Adrenal gland (tissue), 19 donors: ENCODE measurements at places on chromosomes 11 and 22.

GRCh38 chr11:121553806-121554205 lies 101.0 kb upstream of the SORL1-AS1 start:
- DNase-seq: peak; percentile 59

DNA sequence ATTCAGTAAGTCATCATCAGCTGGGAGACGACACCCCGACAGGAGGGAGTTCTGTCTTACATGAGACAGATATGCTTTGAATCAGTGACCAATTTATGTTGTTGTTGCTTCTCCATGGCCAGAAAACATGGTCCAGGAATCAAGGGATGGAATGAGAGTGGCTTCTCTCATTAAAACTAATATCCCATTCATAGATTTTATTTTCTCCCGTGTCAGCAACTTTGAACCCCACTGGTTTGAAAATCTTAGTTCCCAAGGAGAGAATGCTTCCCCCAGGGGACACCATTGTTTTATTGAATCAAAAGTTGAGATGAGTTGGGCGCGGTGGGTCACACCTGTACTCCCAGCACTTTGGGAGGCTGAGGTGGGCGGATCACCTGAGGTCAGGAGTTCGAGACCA lies 42.8 kb downstream of the RPS6KA4 start:
- no peak for DNase-seq

DNA sequence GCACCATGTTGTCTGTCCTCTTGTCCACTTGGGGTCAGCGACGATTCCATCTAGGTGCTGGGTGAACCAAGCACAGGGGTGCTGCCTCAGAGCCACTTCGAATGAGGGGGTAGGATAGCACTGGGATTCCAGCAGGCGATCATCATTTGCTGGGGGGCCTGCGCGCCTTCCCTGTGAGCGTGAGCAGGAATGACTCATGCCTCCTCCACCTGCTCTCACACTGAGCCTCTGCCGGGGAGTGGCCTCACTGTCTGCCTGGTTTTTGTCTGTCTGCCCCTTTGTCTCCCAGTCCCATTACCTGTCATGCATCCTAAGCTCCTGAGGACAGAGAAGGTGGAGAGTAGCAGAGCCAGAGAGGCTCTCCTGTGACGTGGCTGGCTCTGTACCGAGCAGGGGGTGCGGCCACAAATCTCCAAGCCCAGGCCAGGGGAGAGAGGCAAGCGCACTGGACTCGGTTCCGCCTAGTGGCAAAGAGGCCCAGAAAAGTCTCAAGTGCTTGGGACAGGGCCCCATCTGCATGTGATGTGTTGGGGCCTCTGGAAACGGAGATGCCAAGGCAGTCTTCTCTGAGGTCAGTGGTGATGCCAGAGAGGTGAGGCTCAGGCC lies 30.8 kb downstream of the RSPH14 start:
- DNase-seq: no peak

- DNase-seq: no peak
Measured at GRCh38 chr11:7004482-7004881, 15.7 kb downstream of the ZNF214 start.

GRCh38 chr22:48596111-48596850 lies 1231.4 kb downstream of the BRD1 start:
- DNase-seq: no peak

- DNase-seq: no peak
Measured at GRCh38 chr11:115450519-115450918, 53.7 kb downstream of the CADM1 start.

GRCh38 chr11:1308743-1309497 lies 512 bp downstream of the TOLLIP start:
- DNase-seq: no peak

DNA sequence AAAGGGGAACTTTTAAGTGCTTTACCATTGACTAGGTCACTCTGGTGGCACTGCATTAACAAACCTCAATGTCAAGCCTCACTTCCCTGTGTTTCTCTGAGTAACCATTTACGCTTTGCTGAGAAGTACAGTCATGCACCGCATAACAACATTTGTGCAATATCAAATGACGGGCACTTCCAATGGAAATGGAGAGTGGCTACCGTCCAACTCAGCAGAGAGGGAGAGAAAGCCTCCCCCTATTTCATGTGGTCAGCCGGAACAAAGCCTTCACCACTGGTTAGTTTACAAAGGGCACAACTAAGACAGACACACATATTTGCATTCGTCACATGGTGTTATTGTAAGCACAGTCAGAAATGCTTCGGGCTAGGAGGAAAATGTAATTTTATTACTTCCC lies 117.3 kb downstream of the RASSF10 start:
- no peak for DNase-seq

DNA sequence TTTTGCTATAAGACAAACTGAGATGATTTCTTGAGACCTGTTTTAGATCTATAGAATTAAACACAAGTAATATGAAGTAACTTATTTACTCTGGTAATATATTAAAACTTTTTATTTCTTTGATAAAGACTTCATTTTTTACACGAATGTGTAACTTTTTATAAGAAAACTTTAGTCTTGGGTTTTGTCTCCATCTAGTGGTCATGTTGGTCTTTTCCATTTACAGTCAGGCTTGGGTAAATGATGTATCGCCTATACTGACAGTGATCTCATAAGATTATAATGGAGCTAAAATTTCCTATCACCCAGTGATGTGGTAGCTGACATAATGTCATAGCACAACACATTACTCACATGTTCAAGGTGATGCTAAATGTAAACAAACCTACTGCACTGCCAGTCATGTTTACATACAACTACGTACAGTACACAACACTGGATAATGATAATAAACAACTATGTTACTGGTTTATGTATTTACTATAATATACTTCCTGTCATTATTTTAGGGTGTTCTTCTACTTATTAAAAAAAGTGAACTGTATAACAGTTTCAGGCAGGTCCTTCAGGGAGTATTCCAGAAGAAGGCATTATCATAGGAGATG lies 7.5 kb upstream of the C11orf97 start:
- DNase-seq: no peak

DNA sequence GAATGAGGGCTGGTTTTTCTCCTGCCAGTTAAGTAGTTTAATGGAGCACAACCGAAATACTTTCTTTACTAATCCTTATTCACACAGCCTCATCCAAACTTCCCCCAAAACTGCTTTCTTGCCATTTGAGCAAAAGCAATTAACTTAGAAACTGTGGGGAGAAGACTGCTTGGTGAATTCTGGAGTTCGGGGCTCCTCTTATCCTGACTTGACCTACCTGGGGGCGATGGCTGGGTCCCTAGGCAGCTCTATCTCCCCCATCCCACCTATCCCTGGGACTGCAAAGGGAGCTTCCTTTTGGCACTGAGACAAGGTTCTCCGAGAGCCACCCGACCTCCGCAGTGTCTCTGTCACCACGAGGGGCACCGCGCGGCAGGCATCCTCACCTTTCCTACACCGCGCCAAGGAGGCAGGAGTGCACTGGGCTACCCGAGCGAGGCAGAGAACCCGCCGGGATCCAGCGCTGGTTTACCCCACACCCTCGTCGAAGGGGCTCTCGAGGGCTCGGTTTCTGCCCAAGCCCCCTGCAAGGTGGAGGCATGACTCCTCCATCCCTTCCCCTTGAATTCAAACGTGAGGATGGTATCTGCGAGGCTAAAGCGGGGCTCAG lies 759 bp downstream of the DESI1 start:
- peak; percentile 77 for DNase-seq

GRCh38 chr11:90237004-90237403 lies 14.2 kb upstream of the CHORDC1 start:
- DNase-seq: no peak

DNA sequence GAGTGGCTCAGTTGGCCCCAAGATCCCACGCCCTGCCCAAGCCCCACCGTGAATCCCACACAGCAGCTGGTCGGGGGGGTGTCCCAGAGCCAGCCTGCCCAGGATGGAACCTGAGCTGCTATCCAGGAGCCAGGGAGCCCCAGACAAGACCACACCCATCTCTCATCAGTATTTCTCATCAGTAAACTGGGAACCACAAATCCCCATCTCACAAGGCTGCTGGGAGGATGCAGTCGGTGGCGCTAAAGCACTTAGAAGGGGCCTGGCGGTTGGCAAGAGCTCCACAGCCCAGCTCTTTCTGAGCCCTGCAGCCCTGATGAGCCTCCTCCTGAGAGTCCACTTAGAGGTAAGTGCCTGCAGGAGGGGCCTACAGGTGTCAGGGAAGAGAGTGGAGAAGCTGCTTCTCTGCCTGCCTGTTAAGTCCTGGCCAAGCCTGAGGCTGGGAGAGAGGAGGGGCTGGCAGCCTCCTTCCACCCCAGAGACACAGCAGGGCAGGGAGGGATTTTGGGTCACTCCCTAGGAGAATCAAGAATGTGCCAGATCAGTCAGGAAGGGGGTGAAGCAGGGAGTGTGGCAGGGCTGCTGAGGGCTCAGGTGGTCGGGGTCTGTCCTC lies 6.1 kb downstream of the FADS3 start:
- DNase-seq: no peak

- no peak for DNase-seq
Measured at GRCh38 chr11:90849312-90849711, 626.5 kb upstream of the CHORDC1 start.

DNA sequence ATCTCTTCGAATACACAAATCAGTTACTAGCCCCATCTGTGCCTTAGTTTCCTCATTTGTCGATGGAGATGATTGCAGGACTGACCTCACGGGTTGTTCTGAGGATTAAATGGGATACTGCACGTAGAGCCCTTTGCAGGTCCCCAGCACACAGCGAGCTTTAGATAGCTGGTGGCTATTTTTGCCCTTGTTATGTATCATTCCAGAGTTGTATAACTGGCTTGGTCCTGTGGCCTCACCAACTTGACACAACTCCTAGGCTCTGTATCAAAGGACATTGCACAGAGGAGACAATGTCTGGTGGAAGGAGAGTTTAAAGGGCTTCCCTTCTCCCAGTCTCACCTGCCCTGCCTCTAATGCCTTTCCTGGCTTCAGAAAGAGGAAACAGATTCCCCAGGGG lies 22.8 kb upstream of the DGAT2 start:
- DNase-seq: no peak

GRCh38 chr11:8790968-8791367 lies 108.4 kb downstream of the RPL27A start:
- no peak for DNase-seq

GRCh38 chr11:6357222-6357621 lies 33.1 kb upstream of the SMPD1 start:
- DNase-seq: peak; percentile 53

- DNase-seq: no peak
Measured at GRCh38 chr11:119585043-119585781, 143.8 kb downstream of the NECTIN1 start.

- no peak for DNase-seq
Measured at GRCh38 chr11:62105667-62106191, 18.1 kb upstream of the INCENP start.

- no peak for DNase-seq
Measured at GRCh38 chr11:48242501-48242900, 2.4 kb upstream of the OR4X2 start.

DNA sequence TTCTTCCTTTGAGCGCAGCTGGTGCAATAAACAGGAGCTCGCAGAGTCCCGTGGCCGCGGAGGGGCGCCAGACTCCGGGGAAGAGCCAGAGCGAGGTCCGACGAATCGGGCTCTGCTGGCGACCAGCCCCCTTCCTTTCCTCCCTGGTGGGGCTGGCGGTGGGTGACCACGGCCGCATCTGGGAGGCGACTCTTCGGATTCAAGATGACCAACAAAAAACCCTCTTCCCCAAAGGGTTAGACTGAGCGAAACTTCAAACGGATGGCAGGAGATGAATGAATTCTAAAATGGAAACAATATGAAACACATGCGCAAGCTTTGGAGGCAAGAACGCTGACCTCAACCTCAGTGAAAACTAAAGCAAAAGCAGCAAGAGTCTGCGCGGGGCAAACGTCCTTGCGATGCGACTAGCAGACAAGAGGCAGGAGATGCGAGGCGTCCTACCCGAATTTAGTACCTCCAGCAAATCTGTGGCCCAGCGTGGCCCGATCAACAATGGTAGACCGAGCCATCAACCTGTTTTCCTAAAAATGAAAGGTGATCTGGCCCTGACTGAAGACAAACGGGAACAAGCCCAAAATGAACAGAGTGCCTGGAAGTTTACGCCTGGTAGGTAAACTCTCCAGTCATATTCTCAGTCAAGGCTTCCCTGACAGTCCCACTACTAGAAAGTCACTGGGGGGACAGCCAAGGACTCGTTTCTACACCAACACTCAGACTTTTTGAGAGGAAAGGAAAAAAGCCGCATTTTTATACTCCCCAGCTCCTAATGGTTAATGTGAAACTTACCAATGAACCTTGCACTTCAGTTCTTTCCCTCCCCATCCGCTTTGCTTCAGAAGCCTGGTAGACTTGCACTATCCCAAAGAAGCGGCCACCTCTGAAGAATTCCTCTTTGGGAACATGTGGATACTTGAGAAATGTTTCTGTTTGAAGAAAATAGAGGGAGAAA lies 11.6 kb downstream of the MMP3 start:
- peak; percentile 59 for DNase-seq
